ENCODE measurements at places on chromosomes 2 and 18. TPM values are rescaled to one million over a fixed set of nuclear protein-coding genes. Genes with fewer than 3 reads are reported as not detected.

The PPM1B gene
- total RNA-seq: 19.9 TPM

The RAX gene
- total RNA-seq: not detected

The IFIH1 gene
- total RNA-seq: 2.0 TPM

The CHRND gene
- 83.7 TPM for total RNA-seq

The REG3A gene
- total RNA-seq: not detected

GRCh38 chr18:70183441-70183840 lies 22.0 kb downstream of the RTTN start:
- DNase-seq: no peak

DNA sequence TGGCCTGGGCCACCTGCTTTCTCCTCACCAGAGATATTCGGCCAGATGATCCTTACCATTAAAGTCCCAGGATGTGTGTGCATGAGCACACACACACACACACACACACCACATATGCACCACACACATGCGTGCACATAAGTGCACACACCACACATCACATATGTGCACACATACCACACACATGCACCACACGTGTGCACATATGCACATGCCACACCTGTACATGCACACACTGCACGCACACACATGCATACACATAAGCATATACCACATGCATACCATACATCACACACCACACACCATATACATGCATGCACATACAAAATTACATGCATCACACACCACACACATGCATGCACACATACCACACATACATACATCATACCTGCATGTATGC lies 38.7 kb downstream of the RPL37A start:
- DNase-seq: no peak

DNA sequence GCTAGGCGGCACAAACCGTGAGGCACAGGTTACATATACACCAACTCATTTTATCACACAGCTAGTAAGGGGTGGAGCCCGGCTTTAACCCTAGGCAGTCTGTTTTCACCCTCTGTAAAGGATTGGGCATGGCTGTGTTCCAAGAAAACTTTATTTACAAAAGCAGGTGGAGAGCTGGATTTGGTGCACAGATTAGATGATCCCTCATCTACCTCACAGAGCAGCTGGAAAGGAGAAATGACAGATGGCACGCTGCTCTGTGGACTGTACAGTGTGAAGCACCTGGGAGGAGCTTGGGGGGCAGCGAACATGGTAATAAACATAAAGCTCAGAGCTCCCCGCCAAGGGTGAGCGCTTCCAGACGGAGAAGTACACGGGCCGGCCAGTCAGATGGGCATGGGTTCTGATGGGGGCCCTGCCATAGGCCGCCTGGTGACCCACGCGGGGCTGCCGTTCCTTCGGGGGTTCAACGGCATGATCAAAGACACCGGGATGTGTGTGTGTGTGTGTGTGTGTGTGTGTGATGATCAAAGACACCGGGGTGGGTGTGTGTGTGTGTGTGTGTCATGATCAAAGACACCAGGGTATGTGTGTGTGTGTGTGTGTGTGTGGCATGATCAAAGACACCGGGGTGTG lies 862 bp upstream of the TMEM177 start:
- DNase-seq: peak; percentile 57

- no peak for DNase-seq
These were observed 212.1 kb downstream of the CDH2 start for GRCh38 chr18:27964811-27965210.

GRCh38 chr18:35861367-35862118 lies 110.9 kb upstream of the RMP24 start:
- DNase-seq: no peak

- DNase-seq: peak; percentile 34
These were observed 159.6 kb upstream of the SETBP1 start for GRCh38 chr18:44520981-44521667.

DNA sequence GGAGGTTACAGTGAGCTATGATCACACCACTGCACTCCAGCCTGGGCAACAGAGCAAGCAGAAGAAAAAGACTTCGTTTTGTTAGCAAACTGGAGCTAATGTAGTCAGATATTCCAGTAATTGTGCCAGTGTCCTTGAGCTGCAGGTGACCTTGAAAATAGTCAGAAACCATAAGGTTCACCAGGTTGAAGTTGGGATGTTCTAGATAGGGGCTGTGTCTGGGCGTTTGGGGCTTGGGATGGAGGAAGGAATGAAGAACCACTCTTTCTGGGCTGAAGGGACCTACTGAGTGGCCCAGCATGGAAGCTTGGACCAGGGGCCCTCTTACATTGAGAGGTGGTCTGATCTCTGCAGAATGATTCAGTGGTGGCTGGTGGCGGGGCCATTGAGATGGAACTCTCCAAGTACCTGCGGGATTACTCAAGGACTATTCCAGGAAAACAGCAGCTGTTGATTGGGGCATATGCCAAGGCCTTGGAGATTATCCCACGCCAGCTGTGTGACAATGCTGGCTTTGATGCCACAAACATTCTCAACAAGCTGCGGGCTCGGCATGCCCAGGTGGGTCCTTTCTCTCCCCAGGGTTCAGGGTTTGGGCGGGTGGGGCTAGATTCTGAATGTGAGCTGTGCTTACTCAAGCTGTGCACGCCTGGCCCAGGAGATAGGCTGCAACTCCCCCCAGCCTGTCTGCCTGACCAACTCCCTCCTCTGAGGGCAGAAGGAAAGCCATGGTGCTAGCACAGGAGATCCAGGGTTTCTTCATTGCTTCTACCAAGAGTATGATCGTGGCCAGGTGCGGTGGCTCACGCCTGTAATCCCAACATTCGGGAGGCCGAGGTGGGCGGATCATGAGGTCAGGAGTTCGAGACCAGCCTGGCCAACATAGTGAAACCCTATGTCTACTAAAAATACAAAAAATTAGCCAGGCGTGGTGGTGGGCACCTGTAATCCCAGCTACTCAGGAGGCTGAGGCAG lies 17.1 kb downstream of the CCT7 start:
- DNase-seq: no peak

- DNase-seq: no peak
These were observed 55.6 kb upstream of the FOSL2 start for GRCh38 chr2:28336982-28337627.

- DNase-seq: no peak
These were observed 29.3 kb upstream of the MEP1B start for GRCh38 chr18:32160547-32160946.

DNA sequence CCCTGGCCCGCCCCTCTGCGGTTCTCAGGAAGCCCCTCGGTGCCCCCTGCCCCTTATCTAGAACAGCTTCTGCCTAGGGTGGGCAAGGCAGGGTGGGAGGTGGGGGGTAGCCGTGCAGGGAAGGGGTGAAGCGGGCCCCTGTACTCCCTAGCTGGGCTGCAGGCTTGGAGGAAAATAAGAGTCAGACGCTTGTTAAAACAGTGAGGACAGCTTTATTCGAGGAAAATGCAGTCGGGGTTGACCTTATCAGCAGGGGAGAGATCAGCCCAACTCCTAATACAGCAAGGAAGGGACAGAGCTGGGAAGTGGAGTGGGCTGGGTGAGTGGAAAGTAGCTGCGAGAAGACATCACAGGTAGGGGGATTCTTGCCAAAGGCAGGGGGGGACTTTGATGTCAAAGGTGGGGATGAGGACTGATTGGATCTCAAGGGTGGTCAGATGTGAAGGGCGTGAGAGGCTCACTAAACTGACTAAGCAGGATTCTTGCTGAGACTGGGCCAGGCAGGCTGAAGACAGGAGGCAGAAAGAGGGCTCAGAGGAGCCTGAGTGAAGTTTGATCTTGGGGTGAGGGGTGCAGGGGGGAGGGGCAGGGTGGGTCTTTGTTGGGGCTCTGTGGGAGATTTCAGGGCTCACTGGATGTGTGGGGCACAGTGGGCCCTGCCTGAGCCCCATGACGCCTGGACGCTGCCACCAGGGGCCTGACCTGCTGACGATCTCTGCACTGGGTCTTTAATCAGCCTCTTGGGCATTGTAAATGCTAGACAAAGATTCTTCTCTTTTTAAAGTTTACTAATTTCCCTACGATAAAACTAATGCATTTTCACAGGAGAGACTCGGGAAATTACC lies 29.9 kb downstream of the HPCAL1 start:
- no peak for DNase-seq

DNA sequence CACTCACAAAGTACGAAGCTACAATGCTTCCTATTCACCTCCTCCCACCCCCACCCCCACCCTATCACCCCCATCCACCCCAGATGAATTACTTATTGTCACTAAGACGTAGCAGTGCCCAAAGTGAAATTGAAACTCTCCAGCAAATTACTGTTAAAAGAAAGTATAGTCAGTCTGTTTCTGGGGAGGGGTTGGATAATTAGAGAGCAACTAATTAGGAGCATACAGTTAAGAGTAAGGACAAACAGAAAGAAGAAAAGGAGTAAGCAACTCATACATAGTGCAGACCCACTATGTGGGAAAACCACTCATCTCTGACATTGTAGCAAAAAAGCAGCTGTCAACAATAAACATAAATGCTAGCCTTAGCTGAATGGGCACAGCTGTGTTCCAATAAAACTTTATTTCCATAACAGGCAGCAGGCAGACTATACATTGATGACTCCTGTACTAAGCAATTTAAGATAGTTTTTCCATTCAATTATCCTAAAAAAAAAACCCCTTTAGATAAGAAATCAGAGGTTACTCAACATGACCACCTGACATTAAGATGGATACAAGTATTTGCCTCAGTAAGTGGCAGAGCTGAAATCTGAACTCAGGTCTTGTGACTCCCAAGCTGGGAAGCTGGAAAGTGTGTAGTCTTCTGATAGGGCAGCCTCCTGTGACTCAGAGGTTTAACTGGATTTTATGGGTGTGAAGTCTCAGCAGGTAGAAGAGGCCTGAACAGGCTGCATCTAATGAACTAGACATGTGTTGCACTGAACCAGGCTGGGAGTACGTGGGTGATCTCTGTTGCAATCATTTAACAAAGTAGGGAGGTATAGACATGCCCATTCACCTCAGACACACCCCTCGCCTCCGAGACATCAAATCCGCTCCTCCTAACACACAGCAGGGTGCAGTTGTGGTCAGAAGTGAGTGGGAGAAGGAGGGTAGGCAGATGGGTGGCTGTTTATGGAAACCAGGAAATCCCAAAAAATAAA lies 171.8 kb upstream of the KLF7 start:
- DNase-seq: no peak

GRCh38 chr2:66095820-66096345 lies 339.0 kb upstream of the MEIS1 start:
- peak; percentile 10 for DNase-seq

GRCh38 chr18:10035281-10035991 lies 121.6 kb downstream of the VAPA start:
- no peak for DNase-seq

DNA sequence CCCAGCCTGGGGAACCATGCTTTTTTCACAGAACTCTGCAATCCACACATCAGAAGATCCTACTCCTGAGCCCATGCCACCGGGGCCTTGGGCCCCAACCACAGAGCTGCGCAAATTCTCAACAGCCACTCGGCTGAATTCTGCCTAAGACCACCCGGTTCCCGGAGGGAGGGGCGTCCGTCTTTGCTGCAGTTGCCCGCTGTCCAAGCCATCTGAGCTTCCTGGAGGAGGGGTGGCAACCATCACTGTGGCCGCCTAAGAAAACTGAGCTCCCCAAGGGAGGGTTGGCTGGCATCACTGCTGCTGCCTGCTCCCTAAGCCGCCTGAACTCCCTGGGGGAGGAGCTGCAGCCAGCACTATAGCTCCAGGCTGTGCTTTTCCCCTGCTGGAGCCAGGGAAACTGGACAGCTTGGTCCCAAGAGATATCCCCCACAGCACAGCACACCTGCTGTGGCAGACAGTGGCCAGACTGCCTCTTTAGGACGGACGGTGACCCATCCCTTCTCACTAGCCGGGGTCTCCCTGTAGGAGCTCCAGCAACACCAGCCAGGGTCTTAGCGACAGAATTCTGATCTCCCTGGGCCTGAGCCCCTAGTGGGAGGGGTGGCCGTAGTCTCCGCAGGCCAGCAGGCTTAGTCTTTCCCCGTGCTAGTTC lies 1411.6 kb upstream of the CDH2 start:
- DNase-seq: no peak

- peak; percentile 61 for DNase-seq
These were observed 35.7 kb upstream of the SLC8A1 start for GRCh38 chr2:40487602-40488001.

DNA sequence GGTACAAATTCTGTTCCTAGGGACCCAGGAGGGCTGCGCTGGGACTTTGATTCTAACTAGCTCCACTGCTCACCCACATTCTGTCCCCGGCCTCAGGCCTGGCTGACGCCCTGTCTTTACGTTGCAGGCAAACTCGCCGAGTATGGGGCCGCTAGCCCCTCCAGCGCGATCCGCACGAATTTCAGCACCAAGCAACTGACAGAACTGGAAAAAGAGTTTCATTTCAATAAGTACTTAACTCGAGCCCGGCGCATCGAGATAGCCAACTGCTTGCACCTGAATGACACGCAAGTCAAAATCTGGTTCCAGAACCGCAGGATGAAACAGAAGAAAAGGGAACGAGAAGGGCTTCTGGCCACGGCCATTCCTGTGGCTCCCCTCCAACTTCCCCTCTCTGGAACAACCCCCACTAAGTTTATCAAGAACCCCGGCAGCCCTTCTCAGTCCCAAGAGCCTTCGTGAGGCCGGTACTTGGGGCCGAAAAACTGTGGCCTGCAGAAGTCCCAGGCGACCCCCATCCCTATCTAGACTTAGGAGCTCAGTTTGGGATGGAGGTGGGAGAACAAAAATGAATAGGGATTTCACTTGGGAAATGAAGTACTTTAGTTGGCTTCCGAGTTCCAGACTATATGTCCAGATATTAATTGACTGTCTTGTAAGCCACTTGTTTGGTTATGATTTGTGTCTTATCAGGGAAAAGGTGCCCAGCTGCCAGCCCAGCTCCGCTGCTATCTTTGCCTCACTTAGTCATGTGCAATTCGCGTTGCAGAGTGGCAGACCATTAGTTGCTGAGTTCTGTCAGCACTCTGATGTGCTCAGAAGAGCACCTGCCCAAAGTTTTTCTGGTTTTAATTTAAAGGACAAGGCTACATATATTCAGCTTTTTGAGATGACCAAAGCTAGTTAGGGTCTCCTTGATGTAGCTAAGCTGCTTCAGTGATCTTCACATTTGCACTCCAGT lies 1.5 kb downstream of the HOXD1 start:
- DNase-seq: peak; percentile 47

- DNase-seq: peak; percentile 96
These were observed 970 bp upstream of the KCNG2 start for GRCh38 chr18:79796531-79797405.
